ENCODE measurements at places on chromosomes 6 and 20.
A peak's percentile ranks its signal among the peaks of the same experiment; 100 is the strongest.

GRCh38 chr6:160221918-160222317, 36.7 kb downstream of the SLC22A2 start:
- DNase-seq, result no peak

- DNase-seq, result peak; percentile 83
These were observed at the start of gene PLEKHG1 for GRCh38 chr6:150599199-150600009. Gene PLEKHG1 (plus strand): TSS chr6:150599885. CDS start chr6:150733682, 133,797 bp downstream.

DNA sequence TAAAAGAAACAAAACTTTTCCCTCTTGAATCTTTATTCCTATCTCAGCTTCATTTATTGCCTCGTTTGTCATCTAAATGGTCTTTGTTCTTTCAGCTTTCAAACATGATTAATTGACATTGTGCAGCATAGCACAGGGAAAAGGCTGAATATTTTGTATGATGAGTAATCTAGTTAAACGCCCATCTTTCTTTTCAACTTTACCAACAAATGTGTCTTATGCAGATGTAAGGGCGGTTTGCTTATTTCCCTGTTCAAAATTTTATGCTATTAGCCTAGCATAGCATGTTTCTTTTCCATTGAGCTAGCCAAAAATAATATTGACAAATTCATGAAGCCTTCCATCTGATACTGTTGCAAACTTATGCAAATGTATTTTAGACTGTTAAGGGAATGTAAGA, 176.4 kb upstream of the AKAP12 start:
- DNase-seq, result peak; percentile 66

- DNase-seq, result no peak
These were observed 30.3 kb downstream of the LRFN2 start for GRCh38 chr6:40556881-40557280.

- no peak for DNase-seq
These were observed 737.9 kb upstream of the SLC35B3 start for GRCh38 chr6:9173229-9173628.

DNA sequence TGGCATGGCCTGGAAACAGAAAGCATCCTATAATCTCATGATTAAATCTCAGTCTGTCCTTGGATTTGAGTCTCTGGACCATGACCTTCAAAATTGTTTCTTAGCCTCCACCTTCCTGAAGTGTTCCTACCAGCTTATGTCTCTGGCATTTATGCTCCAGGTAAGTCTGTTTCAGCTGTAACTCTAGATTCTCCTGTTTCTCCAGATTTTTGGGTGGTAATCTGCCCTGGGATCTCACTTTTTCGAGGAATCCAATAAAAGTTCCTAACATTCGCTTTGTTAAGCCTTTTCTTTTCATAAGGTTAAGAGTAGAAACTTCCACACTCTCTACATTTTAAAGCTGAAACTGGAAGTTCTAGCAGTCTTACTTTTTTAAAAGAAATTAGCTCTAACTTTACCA, 318.5 kb downstream of the C6orf118 start:
- no peak for DNase-seq

DNA sequence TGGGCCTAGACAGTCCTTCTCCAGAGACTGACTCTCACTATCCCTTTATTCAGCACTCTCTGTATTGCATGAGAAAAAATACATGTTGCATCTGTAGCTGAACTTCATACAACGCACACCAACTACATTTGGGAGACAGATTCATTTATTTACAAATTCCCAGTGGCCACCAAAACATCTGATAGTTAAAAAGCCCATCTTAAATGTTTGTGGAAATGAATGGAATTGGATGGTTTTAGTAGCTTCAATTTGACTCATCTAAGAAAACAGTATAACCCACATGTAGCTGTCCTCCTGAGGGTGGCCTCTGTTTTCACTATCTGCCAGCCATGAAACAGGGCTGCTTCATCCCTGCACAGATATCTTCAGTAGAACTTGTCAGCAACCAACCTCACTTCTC, 116.3 kb downstream of the PCSK2 start:
- DNase-seq, result no peak

- DNase-seq, result no peak
These were observed 113.8 kb downstream of the IPCEF1 start for GRCh38 chr6:154242617-154243357.

Data from umbilical cord (tissue), 2 donors.